Tibial nerve (tissue), 4 donors: ENCODE measurements at places on chromosomes 16 and 17.

- no peak for DNase-seq
These were observed 2.8 kb downstream of the SLC13A2 start for GRCh38 chr17:28476076-28476865.

- no peak for DNase-seq
These were observed 8.3 kb upstream of the ZNF750 start for GRCh38 chr17:82848022-82848592.

GRCh38 chr16:50015631-50016030 is 9.4 kb upstream of the CNEP1R1 start:
- no peak for DNase-seq

DNA sequence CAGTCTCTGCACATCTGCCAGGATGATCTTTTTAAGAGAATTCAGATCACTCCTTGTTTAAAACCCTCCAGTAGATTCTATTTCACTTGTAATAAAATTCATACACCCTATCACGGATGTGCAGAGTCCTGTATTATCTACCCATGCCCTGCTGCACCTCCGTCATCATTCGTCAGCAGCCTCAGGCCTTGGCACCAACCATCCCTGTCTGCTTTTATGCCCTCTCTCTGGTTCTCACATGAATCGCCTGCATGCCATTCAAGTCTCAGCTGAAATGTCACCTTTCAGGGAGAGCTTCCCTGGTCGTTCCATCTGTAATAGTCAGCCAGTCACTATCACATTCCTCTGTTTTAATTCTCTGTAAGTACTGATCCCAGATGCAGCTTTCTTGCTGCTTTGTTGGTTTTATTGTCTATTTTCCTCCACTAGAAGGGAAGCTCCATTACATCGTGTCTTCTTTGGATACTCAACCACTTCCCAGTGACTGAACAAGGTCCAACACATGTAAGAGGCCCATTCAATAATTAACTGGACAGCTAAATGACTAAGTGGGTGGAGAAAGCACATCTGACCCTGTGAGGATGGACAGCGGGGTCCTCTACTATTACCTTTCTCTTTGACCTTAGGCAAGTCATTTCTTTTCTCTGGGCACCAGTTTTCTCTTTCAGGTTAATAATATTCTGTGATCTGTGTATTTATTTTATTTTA is 81.2 kb upstream of the GOT2 start:
- DNase-seq = no peak

DNA sequence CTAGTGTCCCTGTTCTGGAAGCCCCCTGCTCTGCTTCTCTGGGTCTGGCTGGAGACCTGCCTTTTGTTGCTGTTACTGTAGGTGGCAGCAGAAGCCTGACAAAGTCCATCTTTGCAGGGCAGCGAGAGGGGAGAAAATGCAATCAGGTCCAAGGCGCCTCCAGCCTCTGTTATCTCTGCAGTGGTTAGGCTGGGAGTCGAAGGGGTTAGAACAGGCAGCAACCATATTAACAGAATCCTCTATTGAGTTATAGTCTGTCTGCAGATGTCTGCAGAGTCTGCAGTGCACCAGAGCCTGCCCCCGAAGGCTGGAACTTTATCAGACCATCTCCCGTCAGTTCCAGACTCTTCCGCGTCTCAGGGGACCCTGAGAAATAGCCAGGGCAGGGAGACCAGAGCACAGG is 404.9 kb upstream of the EEF2KMT start:
- DNase-seq = no peak

GRCh38 chr17:70648166-70648565 is 478.8 kb downstream of the KCNJ2 start:
- DNase-seq = no peak

DNA sequence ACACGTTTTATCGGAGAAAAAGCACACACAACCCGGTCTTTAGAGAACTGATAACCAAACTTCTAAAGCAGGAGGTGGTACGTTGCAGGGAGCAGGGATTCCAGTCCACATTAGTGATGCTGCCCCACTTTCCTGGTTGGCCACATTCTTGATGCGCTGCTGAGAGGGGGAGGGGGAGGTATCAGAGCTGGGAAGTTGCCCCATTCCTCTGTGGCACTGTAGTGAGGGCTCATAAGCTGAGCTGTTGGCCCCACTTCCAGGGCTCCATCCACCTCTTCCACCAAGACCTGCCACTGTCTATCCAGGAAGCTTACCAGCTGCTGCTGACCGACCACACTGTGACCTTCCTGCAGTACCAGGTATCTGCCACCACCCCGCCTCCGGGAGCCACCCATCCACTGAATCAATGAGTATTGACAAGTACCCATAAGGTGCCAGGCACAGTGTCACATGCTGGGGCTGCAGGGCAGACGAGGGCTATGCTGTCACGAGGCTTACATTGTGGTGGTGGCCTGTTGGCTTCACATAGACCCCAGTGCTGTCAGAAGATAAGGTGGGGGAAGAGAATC is 1.1 kb downstream of the TSEN54 start:
- no peak for DNase-seq

DNA sequence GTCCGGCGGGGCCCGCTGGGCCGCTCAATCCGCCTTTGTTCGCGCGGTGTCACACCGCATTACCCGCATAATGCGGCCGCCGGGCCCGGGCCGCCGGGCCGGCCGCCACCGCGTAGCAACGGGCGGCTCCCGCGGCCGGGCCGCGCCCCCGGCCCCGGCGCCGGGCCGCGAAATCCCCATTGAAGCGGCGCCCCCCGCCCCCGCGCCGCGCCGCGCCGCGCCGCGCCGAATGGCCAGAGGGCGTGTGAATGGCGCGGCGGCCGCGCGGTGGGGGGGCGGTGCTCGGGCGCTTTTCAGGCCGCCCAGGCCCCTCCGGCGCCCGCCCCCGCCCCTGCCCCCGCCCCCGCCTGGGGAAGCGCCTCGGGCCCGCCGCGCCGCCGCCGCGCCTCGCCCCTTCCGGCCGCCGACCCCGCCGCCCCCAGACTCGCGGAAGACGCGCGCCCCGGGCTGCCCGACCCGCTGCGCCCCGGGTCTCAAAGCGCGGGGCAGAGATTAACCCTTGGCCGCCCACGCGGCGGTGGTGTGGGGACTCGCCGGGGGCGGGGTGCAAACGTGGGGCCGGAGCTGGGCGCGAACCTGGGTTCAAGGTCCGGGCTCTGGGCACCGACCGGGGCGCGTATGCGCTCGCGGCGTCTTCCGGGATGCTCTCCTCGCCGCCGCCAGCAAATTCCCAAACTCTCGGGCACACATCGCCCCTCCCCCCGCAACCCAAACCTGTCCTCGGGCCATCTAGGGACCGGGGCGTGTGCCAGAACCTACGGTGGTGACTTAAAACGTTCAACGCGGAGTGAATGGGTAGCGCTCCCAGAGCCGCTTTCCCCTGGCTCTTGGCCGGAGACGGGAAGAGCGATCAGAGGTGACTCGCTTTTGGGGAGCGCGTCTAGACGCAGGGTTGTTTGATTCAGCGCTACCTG is 46.7 kb downstream of the WNT3 start:
- no peak for DNase-seq

DNA sequence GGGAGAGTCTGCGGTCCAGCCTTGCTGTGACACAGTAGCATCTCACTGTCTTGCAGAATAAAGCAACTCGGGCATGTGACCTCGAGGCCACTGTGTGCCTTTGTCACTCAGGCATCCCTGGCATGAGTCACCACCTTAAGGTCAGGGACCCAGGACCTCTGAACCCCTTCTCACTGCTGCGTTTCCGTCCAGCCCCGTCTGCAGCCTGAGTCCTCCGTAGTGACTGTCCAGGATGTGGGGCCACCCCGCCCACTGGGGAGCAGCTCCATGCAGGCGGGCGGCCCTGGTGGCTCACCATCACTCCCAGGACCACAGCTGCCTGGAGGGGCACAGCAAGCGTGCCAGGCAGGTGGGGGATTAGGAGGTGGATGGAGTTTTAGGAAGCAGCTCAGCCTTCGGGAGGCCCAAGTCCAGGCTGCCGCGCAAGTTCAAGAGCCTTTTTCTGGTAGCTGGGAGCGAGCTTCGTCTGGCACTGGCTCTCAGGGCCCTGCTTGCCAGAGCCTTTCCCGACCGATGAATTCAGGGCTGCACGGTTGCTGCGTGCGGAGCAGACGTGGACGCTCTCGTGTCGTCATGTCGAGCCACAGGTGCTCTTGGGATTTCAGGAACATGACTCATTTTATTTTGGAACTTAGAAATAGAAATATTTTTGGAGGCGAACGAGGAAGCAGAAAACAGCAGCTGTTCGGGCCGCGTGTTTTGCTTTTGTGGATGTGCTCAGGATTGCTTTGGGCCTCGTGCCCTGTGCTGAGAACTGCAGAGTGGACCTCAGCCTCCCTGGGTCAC is 16.8 kb downstream of the KCTD5 start:
- no peak for DNase-seq

DNA sequence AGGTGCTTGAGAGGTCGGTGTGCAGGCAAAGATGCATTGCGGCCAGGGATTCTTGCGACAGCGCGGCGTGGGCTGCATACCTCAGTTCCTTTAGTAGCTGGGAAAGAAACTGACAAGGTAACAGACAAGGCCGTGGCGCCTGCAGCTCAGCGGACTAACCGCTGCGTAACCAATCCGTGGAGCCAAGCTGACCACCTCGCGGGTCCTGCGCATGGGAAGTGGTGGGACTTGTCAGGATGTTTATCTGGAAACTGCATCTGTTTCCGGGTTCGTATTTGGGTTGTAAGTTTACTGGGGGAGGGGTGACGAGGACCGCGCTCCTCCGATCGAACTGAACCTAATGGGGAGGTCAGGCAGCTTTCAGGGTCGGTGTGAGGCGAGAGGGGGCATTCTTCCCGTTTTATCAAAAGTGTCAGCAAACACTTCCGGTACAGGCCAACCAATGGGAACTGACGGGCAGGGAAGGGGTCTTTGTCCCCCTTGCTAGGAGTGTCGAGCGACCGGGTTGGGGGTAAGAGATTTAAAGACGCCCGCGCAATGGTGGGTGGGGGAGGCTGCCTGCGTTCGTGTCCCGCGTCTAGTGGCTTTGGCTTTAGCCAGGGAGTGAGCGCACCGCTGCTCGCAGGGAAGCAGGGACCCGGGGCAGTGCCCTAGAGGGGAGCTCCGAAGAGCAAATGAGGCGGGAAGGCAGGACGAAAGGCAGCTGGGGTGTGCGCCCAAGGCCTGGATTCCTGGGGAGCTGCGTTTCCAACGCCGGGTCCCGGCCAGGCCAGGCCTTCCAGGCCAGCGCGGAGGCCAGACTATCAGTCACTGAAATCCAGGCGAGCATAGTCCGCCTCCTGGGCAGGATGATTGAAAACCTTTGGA is 7.0 kb downstream of the IRX6 start:
- DNase-seq = no peak

- no peak for DNase-seq
These were observed 62.7 kb downstream of the RBFOX3 start for GRCh38 chr17:79548116-79548515.

GRCh38 chr16:68640972-68641371 is 4.1 kb upstream of the CDH3 start:
- no peak for DNase-seq

- DNase-seq = no peak
These were observed 10.3 kb upstream of the FZD2 start for GRCh38 chr17:44546671-44547606.

DNA sequence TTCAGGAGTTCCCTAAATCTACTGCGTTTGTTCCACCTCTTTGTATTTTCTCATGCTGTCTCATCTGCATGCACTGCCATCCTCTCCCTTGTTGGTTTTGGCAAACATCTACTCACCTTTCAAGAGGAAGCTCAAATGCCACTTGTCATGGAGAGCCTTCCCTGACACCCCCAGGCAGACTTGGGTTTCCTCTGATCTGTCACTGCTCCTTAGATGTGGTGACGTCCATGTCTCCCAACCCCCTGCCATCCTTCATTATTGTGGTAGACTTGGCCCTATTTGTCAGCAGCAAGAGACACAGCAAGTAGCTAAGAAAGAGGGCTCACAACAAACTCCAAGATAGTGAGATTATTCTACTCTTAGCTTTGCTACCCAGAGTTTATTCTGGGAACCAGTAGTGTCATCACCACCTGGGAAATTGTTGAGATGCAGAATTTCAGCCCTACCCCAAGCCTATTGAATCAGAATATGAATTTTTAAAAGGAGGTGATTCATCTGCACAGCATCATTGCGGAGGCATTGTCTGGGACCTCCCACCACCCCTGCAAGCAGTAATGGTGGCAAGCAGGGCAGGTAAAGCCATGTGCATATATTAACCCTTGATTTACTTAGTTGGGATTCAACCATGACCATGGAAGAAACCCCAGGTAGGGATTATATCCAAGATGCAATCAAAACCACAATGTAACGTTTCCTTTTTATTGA is 248.9 kb downstream of the SHISA9 start:
- DNase-seq = no peak

- DNase-seq = no peak
These were observed 5.5 kb downstream of the PRR29 start for GRCh38 chr17:64003526-64004121.

GRCh38 chr17:30341703-30342249 is 7.9 kb upstream of the TMIGD1 start:
- no peak for DNase-seq

- DNase-seq = no peak
These were observed 1.3 kb upstream of the TNFRSF17 start for GRCh38 chr16:11963706-11964105.

- no peak for DNase-seq
These were observed 35.8 kb downstream of the WIPI1 start for GRCh38 chr17:68421486-68421885.

- peak; percentile 69 for DNase-seq
These were observed 233.6 kb downstream of the SEC14L1 start for GRCh38 chr17:77374170-77374936.

GRCh38 chr17:46841561-46842379 is 9.6 kb upstream of the WNT9B start:
- no peak for DNase-seq

DNA sequence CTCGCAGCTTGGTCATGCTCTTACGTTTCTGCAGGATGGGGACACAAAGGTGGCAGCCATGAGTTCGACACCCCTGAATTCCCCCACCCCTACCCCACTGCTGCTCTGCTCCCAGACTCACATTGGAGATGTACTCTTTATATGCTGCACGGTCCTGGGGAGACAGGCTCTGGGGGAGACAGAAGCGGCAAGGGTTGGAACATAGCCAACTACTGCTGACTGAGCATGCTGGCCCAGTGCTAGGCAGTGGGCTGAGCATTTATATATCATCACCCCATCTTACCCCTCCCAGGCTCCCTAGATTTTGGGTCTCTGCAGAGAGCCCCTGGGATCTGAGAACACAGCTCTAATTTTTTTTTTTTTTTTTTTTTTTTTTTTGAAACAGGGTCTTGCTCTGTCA is 8.1 kb upstream of the ATXN7L3 start:
- no peak for DNase-seq
